ENCODE measurements at places on chromosomes 7 and 10.

DNA sequence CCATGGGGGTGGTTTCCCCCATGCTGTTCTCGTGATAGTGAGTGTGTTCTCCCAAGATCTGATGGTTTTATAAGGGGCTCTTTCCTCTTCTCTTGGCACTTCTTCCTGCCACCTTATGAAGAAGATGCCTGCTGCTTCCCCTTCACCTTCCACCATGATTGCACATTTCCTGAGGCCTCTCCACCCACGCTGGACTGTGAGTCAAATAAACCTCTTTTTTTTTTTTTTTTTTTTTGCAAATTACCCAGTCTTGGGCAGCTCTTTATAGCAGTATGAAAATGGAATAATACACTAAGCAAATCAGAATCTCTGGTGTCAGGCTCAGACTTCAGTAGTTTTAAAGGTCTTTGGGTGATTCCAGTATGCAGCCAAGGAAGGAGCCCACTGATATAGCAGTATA lies 28.2 kb downstream of the TAS2R41 start:
- no peak for DNase-seq

DNA sequence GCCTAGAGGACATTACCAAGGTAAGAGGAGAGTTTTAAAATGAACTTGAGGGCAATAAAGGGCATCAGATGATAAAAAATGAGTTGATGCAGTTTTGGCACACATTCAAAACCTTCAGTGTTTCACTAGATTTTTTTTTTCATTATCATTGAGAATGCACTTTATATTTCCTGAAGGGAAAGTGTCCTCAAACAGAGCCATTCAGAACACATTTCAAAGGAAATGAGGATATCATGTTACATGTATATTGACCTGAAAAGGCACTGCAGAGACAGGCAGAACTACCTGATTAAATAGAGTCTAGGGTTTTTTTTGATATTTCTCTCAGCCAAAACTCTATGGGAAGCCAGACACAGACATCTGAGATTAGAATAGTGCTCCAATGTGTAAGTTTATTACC lies 454.0 kb downstream of the NEBL start:
- no peak for DNase-seq

DNA sequence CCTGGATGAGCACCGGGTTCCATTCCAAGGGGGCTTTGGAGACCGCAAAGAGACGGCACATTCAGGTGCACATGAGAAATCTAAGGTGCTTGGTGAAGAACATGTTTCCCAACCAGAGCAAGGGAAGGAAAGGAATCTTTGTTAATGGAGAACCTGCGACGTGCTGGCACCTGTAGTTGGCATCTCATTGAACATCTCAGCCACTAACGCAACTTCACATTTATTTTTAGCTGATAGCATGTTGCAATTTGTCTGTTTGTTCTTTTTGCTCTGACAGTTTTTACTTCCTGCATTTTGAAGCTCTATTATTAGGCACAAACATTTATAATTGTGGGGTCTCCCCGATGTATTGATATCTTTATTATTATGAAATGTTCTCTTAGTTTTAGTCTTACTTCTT lies 316.7 kb downstream of the TCERG1L start:
- DNase-seq = no peak

- no peak for DNase-seq
Observed at GRCh38 chr10:74058071-74058470, 60.2 kb downstream of the VCL start.

GRCh38 chr10:118687472-118687871 lies 67.3 kb downstream of the CACUL1 start:
- no peak for DNase-seq

DNA sequence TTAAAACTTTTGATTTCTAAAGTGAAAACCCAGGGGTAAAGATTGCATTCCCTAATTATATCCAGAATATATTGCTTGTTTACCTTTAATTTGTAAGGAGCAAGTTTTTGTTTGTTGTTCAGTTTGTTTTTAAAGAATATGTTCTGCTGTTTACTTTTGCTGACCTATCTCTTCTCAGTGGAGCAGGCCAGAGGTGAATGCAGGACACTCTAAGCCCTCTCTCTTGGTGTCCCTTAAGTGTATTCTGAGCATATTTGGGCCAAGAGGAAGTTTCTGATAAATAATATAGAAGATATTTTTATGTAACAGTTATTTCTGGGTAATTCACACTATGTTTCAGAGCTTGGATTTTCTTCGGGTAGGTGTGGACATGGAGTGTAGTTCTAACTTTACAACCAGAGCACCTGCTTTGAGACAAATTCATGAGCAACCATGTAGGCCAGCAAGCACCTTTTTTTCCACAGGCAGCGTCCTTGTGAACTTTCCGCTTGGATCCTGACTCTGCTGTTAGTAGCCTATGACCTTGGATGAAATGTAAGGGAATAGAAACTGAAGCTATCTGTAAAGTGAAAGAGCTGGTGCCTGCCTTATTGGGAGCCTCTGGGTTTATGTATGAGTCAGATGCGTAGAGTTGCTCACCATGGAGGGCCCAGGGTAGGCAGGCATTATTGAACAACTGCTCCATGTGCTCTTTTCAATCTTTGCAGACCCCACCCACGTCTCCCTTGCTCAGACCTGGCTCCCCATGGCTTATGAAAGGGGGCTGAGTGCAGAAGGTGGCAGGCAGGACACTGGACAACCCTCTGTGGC lies 16.1 kb downstream of the OGDH start:
- no peak for DNase-seq

GRCh38 chr7:91164506-91164905 lies 99.7 kb upstream of the FZD1 start:
- DNase-seq = no peak

GRCh38 chr7:44396496-44396895 lies 71.1 kb upstream of the CAMK2B start:
- no peak for DNase-seq

GRCh38 chr10:25999295-25999981 lies 65.4 kb downstream of the MYO3A start:
- DNase-seq = no peak

GRCh38 chr10:26384600-26384999 lies 53.5 kb upstream of the APBB1IP start:
- DNase-seq = no peak

DNA sequence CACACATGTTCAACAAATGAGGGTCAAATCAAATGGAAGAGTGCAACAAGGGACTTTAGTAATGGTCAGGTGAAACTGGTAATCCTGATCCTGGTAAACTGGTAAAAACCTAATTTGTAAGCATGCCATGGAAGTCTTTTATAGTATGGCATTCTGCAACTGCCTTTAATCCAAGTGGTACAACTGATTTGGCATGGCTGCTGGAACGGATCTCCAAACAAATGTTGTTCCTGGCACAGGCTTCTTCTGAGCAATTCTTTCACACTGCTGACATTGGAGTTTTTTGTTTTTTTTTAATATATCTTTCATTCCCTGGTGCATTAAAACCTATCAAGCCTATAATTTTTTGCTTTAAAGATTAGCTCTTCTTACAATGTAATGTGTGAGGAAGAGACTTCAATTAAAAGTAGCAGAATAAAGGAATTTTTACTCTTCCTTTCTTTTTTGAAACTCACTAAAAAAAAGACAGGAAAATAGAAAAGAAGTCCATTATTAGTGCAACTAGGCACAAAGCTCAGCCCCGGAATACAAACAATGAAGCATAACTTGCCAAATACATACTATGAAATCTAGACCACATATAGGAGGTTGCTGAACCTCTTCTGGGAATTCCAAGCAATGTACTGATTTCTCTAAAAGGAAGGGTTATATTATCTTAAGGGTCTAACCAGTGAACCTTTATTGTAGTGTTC lies 79.3 kb upstream of the OIT3 start:
- no peak for DNase-seq

DNA sequence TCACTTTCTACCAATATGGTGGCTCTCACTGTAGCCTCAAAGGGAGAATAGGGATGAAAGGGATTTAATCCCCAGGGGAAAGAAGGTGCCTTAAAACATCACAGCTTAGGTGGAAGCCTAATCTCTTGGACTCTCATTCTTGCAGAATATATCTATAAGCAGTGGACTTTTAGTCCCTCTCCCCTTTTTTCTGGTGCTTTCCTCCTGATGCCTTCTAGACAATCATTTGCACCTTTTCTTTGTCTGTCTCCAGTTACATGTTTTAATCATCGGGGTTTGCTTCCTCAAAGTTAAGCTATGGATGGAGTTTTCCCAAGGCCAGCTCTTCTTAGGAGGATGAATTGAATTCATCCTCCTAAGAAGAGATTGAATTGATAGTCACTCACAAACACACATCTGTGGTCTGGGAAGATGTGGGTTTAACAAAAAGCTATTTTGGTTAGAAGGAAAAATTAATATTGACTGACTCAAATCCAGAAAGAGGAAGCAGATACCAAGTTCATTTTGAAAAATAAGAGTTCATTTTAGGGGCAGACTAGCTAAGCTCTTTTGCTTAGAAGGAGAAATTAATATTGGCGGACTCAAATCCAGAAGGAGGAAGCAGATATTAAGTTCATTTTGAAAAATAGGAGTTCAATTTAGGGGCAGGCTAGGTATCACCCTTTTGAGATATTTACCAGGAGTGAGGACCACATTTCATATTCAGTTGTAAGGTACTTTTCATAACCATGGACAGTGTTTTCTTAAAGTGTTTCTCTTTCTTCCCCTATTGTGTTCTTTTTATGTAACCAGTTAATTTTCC lies 35.2 kb upstream of the PLEKHS1 start:
- DNase-seq = no peak

GRCh38 chr10:81215498-81215897 lies 659.5 kb upstream of the NRG3 start:
- DNase-seq = no peak

DNA sequence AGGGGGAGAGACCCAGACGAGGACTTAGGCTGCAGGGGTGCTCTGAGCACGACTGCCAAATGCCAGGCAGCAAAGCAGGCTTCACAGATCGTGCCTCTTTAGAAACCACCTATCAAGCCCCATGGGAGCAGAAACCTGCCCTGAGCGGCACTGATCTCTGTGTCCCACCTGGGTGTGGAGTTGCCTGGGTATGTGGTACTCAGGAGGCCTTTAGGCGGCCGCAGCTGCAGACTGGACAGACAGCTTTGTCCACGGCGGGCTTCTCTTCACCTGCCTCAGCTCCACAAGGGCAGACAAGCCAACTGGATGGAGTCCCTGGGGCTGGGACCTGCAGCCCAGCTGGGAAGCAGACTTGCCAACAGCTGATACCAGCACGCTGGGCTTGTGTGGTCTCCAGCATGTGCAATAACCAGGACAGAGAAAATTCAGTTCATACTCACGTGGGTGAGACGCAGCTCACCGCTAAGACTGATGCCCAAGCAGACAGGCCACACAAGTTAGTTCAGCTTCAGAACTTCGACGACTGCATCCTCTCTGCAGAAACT lies 163.2 kb downstream of the EBF3 start:
- no peak for DNase-seq

DNA sequence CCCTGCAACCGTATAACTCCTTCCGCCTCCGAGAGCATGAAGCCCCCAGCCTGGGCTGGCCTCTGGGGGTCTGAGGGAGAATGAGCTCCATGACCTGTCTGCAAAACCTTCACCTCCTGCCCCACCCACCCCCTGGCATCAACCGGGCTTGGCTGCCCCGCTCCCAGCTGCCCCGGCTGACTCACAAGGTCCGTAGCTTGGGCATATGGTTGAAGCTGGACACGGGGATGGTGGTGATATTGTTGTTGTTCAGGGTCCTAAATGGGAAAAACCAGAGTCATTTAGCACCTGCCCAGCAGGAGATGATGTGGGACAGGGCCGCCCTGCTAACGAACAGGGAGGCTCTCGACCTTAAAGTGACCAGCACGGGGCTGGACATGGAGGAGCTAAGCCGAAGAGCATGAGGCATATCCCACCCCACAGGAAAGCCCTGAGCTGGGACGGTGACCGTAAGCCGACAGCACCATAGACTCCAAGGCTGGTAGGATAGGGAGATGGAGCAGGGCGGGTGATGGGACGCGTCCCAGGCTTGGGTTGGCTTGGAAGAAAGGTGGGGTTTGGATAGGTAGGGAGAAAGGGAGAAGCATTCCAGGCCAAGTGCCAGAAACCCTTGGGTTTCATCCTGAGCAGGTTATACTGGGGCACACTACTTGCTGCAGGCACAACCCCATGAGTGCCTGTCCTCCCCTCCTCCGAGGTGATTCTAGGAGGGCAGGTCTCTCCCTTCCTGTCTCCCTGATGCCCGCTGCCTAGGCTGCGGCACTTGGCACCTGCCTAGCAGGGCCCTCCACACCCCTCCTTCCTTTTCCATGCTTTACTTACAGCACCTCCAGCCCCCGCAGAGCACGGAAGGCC lies 121.5 kb downstream of the SLIT1 start:
- no peak for DNase-seq

Data from NCI-H187 (cell line).